ENCODE measurements at places on chromosomes 3 and 15.

DNA sequence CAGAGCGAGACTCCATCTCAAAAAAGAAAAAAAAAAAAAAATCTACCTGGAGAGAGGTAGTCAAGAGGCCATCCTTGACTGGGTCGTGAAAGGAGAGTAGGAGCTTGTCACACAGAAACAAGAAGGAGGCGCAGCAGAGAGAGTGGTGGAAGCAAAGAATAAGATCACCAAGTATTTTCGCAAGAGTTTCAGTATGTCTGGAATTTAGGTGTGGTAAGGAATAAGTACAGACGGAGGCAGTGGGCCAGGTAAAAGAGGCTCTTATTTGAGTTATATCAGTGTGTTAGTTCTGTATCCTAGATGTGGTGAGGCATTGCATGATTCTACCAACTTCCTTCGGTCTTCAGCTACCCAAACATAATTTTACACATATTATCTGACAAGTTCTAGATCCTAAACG, 14.6 kb upstream of the ATP10A start:
- no peak for DNase-seq

GRCh38 chr15:57720867-57721266, 14.4 kb downstream of the POLR2M start:
- no peak for DNase-seq

- DNase-seq: no peak
Measured at GRCh38 chr3:196174652-196175051, 36.5 kb downstream of the ZDHHC19 start.

DNA sequence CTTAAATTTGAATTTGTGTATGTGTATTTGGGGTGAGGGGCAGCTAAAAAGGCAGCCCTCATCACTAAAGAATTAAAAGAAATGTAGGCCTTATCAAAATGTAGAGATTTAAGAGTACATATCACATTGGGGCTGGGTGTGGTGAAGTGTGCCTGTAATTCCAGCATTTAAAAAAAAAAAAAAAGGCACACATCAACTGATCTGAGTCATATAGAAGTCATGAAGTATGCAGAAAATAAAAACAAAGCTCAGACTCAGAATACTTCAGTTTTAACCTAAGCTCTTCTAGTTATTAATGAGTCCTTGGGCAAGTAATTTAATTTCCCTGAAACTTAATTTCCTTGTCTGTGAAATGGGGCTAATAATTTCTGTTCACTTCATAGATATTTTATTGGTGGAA, 31.6 kb downstream of the SLC24A1 start:
- DNase-seq: no peak

- DNase-seq: no peak
Measured at GRCh38 chr3:33779751-33780150, 18.7 kb upstream of the PDCD6IP start.

- no peak for DNase-seq
Measured at GRCh38 chr3:188826574-188826973, 345.2 kb upstream of the TPRG1 start.

DNA sequence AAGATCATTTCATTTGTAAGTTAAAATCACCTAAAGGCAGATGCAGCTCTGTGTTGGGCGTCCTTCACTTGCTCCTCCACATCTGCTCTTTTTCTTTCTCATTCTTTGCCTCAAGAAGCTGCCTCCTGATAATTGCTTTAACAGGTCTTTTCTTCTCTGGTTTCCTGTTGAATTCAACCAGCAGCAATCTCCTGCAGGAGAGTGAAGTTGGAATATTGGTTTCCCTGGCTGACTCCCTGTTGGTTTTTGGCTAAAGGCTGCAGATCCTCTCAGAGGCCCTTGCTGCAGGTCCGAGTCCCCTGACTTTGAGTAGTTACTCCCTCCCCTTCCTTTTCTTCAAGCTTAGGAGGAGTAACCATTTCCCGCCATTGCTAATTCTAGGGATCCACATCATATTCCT, 4.2 kb downstream of the TP63 start:
- no peak for DNase-seq

DNA sequence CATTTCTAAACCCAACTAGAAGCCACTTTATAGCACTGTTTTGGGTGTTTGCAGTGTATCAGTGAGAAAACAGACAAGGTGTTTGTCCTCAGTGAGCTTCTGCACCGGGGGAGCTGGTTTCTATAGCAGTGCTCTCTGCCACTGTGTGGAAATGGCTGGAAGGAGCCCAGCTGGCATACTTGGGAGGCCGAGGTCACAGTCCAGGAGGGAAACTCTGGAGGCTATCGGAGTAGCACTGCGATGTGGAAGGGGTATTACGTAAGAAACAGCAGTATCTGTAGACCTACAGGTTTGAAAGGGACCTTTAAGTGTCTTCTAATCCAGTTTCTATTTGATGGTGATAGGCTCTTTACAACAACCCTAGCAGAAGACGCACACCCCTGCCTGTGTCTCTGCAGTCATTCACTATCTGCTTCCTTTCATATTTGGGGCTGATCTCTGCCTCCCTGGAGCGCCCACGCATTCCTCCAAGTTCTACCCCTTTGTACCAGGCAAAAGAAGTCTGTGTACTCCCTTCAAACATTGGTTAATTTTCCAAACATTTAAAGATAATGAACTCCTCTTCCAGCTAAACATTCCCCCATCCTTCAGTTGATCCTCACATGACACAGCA, 87.4 kb upstream of the ADAMTS17 start:
- no peak for DNase-seq

GRCh38 chr3:105829871-105830622, 38.8 kb downstream of the CBLB start:
- DNase-seq: no peak

GRCh38 chr3:2898591-2899353, 211.4 kb downstream of the IL5RA start:
- DNase-seq: no peak

- no peak for DNase-seq
Measured at GRCh38 chr3:115930922-115931321, 307.6 kb downstream of the GAP43 start.

DNA sequence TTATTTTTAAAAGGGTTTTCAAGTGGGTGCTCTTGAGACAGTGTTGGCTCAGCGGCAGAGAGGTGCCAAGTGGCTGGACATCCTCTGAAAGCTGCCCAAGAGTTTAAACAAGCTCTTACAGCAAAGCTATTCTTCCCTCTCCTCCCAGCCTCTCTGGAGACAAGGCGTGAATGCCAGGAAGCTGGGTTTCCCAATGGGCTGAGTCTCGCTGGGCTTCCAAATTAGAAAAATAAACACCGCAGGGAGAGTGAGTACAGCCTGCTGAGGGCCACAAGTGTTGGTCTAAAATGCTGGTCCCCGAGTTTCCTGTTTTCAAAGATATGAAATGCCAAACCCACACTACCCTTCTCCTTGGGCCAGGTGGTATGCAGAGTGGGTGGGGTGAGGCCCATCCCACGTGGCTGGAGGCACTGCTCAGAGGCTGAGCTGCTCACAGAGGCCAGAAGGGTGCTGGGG, 36.4 kb downstream of the ZDHHC3 start:
- DNase-seq: no peak

DNA sequence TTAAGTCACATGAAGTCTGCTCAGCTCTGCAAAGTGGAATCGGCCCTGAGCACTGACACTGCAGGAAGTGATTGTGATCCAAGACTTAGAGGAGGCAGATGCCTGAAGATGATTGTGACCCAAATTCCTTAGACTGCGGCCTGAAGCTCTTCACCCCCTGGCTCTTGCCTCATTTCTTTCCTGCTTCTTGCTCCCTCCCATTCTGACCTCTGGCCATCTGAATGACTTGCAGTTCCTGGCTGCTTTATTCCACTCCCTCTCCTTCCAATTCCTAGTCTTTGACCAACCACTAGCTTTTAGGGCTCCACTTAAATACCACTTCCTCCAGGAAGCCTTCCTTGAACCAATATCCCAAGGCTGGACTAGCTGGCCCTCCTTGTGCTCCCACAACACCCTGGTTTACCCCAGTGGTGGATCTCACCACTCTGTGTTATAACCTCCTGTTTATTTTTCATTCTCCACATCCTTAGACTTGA, 9.9 kb upstream of the EPB42 start:
- DNase-seq: no peak

- DNase-seq: no peak
Measured at GRCh38 chr3:52218026-52218425, 7.4 kb downstream of the TLR9 start.

GRCh38 chr3:72728958-72729467, 119.2 kb downstream of the SHQ1 start:
- no peak for DNase-seq

GRCh38 chr3:48656061-48656840, 6.4 kb downstream of the CELSR3 start:
- DNase-seq: peak; percentile 97

- DNase-seq: no peak
Measured at GRCh38 chr3:105848821-105849220, 20.0 kb downstream of the CBLB start.

DNA sequence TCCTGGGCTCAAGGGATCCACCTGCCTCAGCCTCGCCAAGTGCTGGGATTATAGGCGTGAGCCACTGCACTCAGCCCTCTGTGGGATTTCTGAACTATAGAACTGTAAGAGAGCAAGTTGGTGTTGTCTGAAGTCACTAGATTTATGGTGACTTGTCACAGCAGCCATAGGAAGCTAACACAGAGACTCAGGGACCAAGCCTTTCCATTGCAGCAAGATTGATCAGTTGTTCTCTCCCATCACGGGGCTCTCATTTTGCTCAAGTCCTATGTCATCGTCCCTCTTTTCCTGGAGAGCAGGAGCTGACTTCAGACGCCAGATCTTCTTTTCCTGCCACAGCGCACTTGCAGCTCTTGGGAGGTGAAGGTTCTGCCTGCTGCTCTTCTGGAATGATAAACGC, 61.0 kb downstream of the APBA2 start:
- DNase-seq: no peak

- no peak for DNase-seq
Measured at GRCh38 chr15:57559875-57560274, 31.8 kb upstream of the MYZAP start.

DNA sequence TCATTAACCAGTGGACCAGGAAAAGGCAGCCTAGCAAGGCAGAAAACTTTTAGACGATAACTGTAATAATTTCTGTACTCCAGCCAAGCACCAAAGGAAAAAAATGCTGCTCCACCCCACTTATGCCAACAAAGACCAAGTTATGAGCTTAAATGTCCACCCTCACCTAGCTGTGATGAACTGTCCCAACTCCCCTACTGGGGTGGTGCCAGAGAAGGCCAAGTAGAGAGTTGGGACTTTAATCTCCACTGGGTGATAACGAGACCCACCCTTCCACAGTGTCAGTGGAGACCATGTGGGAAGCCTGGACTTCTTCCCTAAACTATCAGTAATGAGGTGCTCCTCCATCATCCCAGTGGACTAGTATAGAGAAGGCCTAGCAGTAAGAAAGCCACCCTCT, 33.8 kb upstream of the COPB2 start:
- no peak for DNase-seq

DNA sequence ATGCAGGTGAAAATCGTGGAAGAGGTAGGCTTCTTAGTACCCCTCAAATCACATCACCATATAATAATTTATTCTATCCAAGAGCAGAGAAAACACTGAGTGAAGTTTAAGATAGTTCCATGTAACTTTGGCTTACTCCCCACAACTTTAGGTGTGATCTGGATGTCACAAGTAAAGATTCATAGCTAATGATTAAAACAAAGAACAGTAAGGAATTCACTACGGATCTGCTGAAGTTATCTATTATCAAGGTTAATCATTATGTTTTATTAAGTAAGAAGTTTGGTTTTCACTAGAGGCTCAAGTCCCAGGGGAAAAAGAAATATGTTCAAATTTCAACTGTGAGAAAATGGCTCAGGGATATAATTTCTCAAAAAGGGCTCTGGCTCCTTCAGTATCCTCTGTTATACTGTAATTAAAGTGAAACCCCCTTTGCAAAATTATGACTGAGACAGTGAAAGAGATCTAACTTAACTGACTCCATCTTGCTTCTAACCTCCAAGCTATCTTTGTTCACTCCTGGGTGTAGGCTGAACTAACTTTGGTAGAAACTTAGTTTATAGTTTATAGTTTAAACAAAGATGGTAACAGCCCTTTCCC, 17.1 kb downstream of the CD80 start:
- no peak for DNase-seq

GRCh38 chr3:85591451-85591850, 632.7 kb downstream of the CADM2 start:
- no peak for DNase-seq

GRCh38 chr15:36406366-36406765, 173.1 kb upstream of the CDIN1 start:
- no peak for DNase-seq

DNA sequence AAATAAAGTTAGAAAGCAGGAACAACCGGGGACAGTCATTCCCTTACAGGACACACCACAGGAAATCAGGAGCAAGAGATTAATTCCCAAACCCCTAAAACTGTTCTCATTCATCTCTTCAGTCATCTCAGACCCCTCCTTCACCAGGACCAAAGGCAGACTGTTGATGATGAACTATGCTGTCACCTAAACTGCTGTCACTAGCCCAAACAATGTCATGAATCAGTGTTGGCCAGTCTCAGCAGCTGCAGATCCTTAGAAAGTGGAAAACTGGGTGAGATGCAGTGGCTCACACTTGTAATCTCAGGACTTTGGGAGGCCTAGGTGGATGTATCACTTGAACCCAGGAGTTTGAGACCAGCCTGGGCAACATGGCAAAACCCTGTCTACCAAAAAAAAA, 909.6 kb downstream of the ROBO1 start:
- DNase-seq: no peak

DNA sequence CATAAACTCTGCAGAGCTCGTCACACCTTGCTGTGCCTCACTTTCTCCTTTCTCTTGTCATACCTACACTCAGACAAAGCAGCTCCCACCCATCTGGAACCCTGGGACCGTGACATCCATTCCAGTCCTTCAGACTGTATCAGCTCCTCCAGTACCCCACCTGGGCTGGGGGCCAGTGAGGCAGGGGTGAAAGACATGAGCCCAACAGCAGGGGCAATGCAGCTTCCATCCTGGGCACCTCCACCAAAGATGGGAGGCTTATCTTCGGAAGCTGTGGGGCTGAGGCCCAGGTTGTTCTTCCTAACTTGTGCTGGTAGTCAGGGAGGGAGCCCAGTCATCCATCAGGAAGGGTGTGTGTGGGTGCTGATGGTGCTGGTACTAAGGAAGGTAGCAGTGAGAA, 109.2 kb downstream of the EEFSEC start:
- DNase-seq: no peak

DNA sequence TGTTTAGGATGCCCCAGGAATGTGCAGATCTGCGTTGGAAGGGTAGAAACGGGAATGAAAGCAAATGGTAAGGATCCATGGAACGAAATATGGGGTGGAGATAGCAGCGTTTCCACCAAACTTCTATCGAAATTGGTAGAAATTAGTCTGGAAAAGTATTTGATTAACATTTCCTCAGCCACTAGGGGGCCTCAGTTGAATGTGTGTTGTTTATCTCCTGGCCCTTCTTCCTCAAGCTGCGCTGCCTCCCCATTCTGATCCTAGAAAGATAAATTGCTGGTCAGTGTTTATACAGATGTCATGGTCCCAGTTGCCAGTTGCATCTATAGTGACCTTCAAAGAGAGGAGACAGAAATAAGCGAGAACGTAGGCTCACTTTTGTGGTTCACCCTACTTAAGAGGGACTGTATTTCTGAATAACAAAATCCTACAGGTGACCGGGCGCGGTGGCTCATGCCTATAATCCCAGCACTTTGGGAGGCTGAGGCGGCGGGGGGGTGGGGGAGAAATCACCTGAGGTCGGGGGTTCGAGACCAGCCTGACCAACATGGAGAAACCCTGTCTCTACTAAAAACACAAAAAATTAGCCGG, 457.1 kb downstream of the SQOR start:
- DNase-seq: no peak

GRCh38 chr3:124347418-124347817, 355.5 kb upstream of the ROPN1 start:
- DNase-seq: no peak
